ENCODE measurements at places on chromosomes 11 and 22.

DNA sequence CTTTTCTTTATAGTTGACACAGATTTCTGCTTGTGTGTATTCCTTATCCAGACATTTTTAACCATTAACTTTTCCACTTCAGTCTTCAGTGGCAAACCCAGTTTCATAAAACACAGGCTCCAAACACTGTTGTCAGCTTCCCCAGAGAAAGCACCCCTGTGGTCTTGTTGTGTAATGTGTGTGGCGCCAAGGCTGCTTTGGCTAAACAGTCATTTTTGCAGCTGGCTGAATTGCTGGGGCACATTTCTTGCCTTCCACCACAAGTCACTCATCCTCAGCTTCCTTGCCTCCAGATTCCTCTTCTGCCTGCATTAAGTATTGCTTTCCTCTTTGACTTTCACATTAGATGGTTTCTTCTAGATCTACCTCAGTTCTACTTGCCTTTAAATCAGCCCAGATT, 40.5 kb downstream of the ARHGAP1 start:
- DNase-seq, result no peak

- DNase-seq, result no peak
Measured at GRCh38 chr11:33248416-33248971, 8.7 kb upstream of the HIPK3 start.

- no peak for DNase-seq
Measured at GRCh38 chr11:94722735-94723134, 45.4 kb upstream of the AMOTL1 start.

DNA sequence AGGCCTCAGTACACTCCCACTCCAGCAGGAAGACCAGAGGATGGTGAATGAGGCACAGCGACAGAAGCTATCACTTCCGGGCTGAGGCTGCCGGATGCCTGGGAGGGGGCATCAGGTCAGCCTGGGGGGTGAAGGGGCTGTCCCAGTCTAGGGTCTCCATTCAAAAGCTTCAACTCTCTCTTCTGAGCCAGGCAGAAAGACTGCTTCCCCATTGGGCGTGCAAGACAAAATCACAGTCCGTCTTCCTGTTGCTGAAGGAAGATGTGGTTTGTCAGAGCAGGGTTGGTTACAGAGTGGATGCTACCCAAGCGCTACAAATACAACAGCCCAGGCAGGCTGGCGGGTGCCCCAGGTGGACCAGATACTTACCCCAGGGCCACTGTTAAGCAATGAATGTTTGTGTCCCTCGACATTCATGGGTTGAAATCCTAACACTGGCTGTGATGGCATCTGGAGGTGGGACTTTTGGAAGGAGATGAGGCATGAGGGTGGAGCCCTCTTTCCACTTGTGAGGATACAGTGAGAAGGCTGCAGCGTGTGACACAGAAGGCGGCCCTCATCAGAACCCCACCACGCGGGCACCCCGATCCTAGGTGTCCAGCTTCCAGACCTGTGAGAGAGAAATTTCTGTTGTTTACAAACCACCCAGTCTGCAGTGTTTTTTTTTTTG, 12.0 kb downstream of the UPK3A start:
- no peak for DNase-seq

GRCh38 chr11:61659413-61660196, 20.6 kb upstream of the DAGLA start:
- DNase-seq, result no peak

- no peak for DNase-seq
Measured at GRCh38 chr22:29609139-29609538, 5.7 kb downstream of the NF2 start.

- DNase-seq, result no peak
Measured at GRCh38 chr11:131025421-131026125, 109.3 kb upstream of the SNX19 start.

GRCh38 chr22:45678961-45679912, 7.6 kb downstream of the ATXN10 start:
- no peak for DNase-seq

DNA sequence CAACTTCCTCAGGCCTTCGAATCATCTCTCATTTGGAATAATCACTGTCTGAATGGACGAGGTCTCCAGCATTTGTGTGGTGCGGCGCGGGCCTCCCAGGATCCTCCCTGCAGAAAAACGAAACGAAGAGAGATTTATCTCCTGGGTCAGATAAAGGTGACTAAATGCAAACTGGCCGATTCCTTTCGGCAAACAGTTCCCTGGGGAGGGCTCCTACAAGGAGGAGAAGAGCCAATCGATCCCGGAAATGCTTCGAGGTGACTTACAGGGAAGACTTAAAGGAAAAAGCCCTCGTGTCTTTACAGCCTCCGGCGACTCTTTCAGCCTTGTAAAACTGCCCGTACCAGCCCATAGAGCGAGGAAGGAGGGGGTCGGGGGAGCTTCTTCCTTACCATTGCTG, 126.5 kb downstream of the MIAT start:
- DNase-seq, result no peak

DNA sequence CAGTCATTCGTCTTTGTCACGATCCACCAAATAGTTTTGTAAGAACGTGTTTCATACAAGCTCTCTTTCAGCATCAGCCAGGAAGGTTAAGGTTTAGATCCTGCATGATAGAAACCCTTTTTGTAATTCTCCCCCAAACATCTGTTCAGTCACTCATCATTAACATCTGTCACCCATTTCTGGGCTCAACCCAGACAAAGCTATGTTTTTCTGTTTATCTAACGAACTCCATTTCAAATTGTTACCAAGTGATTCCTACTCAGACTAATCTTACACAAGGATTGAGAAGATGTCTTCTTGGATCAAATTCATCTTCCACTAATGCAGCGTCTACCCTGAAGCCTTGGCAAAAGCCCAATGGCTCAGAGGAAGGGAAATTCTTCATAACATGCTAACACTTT, 58.8 kb downstream of the FZD4 start:
- DNase-seq, result no peak

- DNase-seq, result peak; percentile 97
Measured at GRCh38 chr11:65873318-65874156, 937 bp upstream of the EFEMP2 start.

- no peak for DNase-seq
Measured at GRCh38 chr11:126312961-126313360, 9.1 kb downstream of the DCPS start.

DNA sequence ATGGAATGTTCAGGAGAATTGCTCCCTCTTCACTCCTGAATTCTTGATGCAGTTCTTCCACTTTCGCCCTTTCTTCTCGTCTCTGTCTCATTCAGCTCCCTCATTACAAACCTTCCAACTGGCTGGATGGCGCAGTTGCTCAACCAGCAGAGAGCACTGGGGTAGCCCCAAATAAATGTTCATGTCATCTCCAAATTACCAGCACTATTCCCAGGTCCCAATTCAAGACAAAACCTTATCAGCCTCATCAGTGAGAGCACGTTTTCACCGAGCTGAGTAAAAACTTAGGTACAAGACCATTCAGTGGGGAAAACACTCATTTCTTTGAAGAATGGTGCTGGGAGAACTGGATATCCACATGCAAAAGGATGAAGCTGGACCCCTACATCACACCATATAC, 120.0 kb downstream of the MED15 start:
- DNase-seq, result no peak

- DNase-seq, result no peak
Measured at GRCh38 chr11:93497596-93497995, 45.6 kb downstream of the SMCO4 start.

DNA sequence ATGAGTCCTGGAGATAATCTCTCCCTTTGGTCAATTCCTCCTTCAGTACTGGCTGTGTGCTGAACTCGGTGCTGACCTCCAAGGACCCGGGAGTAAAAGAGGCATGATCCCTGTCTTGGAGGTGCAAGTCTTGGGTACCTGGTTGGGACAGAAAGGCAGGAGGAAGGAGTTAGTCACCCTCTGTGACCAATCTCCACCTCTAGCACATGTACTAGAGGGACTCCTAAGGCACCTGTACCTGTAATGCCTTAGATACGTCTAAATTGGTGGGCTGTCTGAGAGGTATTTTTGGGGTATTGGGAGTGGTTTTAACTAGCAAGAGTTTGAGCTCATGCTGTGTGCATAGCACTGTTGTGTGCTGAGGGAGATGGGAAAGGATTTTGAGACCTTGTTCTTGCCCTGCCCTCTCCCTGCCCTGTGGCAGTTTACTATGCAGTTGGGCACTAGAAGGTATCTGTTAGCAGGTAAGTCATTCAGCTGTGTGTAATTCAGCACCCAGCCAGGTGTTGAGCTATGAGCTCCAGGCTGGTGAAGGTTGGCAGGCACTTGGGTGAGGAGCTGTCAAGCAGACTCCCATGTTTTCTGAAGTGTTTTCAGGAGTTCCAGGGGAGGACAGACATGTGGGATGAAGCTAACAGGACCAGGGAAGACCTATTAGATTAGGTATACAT, 2.5 kb downstream of the PANX1 start:
- no peak for DNase-seq

DNA sequence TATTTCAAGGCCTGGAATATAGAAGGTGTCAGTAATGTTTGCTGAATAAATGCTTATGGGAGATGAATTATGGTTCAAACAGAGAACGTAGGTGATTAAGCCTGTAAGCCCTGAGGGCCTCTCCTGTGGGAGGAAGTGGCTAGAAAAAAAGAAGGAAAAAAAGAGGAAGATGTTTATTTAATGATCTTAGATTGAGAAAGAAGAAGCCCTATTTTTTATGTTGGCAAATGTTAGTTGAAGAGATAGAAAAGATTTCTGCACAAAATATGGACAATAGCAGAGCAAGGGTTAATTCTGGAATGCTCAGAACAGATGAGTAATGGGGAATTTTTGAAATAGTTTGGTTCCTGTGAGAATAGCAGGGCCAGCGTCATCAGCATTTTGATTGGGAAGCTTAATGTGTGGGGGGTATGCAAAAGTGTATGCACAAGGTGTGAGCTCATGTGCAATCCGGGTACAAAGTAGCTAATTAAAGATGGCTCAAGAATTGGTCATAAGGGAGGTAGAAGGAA, 95.7 kb downstream of the TEAD1 start:
- no peak for DNase-seq

GRCh38 chr22:47382164-47382890, 619.9 kb downstream of the TBC1D22A start:
- DNase-seq, result no peak

DNA sequence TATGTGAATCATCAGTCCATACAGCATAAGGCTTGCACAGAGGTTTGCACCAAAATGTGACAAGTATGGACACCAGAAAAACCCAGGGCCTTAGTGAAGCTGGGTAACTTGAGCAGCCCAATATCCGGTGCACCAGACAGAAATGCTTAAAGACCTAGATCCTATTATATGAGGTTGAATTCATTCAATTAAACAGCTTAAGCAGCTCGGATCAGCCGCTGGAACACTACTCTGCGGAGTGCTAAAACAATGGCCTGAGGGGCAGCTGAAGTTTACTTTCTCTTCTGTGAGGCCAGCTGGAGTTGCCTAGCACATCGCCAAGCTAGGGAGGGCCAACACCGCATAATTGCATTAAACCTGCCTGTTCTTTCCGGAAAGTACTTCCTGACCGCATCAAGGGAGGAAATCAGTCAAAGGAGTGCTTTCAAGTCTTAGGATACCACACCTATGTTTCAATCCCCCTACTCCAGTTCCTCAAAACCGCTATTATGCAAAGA, 17.0 kb upstream of the FAM181B start:
- no peak for DNase-seq

DNA sequence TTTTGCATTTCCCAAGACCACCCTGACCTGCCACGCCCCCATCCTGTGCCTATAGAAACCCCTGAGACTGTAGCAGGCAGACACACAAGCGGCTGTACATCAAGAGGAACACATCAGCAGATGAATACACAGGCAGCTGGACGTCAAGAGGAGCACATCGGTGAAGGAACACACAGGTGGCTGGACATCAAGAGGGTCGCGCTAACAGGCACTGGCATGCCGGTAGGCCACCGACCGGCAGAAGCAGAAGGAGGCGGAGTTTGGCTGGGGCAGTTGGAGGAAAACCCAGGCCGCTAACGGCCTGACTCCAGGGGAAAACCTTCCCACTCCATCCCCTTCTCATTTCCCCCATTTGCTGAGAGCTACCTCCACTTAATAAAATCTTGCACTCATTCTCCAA, 5.4 kb upstream of the IPO7 start:
- DNase-seq, result no peak

- DNase-seq, result peak; percentile 59
Measured at GRCh38 chr11:122796128-122796717, 42.1 kb upstream of the CRTAM start.

DNA sequence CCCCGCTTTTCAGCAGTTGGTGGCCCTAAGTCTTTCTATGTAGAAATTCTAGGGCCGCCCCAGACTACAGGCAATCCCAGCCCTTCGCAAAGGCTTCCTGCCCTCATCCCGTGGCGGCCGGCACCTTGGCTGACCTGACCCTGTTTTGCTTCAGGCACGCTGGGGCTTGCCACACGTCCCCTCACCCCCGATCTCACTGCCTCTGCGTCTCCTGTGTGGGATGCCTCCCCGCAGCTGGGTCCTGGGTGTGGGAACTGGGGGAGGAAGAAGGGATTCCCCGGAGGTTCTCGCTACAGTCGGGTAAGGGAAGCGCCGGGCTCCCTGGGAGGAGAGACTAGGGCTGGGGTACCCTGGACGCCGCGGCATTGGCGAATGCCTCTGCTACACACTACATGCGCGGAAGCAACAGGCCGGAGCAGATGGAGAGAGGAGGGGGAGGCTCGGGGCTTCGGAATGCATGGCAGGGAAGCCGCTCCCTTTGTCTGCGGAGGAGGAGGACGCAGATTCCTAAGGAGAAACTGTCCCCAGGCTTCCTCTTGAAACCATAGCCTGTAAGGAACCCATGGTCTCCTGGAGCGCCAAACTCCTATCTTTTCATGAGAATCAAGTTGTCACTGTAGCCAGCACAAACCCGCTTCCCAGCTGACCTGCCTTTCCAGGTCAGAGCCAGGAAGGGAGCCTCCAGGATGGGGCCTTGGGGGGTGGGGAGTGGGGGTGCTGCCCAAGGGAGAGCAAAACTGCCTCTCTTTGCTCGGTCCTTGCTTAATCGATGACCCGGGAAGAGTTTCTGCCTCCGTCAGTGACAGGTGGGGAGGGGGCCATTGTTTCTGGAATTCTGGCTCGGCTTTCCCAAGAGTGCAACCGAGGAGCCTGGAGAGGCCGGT, 1.4 kb downstream of the DTX4 start:
- no peak for DNase-seq

- DNase-seq, result no peak
Measured at GRCh38 chr11:35302398-35302797, 117.0 kb downstream of the SLC1A2 start.

- DNase-seq, result no peak
Measured at GRCh38 chr22:43948836-43949406, 6.3 kb upstream of the SAMM50 start.

DNA sequence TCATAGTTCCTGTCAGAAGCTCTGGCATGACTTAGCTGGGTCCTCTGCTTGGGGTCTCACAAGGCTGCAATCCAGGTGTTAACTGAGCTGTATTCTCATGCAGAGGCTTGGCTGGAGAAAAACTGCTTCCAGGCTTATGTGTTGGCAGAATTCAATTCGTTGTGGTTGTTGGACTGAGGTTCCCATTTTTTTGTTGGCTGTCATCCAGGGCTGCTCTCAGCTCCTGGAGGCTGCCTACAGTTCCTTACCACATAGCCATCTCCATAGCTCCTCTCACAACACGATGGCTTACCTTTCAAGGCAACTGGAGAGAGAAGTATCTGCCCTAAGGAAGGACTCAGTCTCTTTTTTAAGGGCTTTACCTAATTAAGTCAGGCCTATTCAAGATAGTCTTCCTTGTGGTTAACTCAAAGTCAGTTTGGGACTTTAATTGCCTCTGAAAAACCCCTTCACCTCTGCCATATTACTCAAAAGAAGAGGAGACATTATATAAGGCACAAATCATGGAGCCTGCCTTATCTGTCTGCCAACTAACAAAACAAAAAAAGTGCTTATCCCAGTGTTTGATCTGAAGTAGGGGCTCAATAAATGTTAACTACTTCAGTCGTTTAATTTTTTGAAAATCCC, 35.2 kb downstream of the OR2AG2 start:
- no peak for DNase-seq
